ENCODE measurements at places on chromosomes 2 and 18.

DNA sequence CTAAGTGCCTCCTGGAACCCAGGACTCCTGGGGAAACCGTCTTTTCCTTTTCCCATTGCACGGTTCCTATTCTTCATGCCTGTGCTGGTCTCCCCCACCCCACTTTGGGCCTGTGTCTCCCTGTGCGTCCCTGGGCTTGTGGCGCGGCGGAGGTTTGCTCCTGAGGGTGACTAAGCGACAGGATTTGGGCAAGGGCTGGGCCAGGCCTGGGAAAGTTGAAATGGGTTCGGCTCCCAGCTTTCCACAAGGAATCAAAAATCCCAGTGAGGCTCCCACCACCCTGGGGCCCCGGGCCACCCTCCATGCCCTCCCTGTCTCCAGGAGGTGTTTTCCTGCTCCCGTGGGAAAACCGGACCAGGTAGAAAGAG is 197.6 kb downstream of the NDUFA10 start:
- no peak for DNase-seq

- DNase-seq = no peak
Measured at GRCh38 chr18:3029215-3029952, 16.4 kb upstream of the LPIN2 start.

GRCh38 chr18:59575995-59576394 is 121.2 kb downstream of the CCBE1 start:
- no peak for DNase-seq

- no peak for DNase-seq
Measured at GRCh38 chr18:54247511-54248175, 21.7 kb upstream of the POLI start.

DNA sequence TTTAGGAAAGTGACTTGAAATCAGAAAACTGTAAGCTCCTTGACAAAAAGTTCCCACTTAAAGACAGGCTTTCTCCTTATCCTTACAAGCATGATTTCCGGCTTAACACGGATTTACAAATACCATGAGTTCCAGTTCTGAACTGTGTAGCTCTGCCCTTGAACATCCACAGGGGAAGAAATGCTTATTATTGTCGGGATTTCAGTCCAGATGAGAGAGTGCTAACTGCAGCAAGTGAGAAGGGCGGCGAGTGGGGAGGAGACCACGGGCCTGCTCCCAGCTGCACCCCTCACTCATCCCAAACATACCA is 73.1 kb downstream of the LRRC30 start:
- DNase-seq = no peak

DNA sequence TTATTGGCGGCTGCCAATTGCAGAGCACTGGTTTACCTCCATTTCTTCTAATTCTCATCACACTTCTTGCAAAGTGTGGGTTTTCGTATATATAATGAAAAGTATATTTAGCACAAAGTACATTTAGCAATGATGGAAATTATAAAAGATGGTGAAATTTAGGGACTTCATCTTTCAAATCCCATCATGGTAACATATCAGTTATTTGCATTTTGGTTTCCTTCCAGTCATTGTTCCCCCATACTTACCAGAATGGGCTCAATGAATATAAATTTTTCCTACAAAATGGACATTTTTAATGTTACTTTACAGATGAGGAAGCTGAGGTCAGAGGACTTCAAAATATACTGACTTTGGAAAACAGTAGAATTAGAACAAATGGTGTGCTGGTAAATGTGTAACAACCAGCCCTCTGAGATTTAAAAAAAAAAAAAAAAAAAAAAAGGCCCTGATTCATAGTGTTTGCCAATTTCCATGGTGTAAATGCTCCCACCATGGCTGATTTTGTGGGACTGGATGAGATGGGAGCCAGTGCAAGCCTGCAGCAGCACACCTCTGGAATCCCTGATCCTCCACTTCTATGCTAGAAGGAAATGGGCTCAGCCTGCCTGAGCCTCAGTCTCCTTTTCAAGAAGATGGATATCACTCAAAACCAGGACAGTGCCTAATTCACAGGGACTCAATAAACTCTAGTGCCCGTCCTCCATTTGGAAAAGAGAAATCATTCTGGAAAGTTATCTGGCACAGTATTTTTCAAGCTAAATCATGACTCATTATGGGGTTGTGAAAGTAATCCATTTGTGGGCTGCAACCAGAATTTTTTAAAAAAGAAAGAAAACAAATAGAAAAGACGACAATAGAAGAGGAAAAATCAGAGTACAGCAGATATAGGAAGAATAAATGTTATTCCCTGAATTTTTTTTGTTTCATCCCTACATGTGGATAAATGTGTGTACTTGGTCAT is 34.0 kb downstream of the LBH start:
- DNase-seq = no peak

GRCh38 chr2:184610891-184611290 is 12.6 kb downstream of the ZNF804A start:
- DNase-seq = no peak

GRCh38 chr2:191543708-191544107 is 134.2 kb upstream of the NABP1 start:
- DNase-seq = no peak

GRCh38 chr2:107812006-107812405 is 14.7 kb upstream of the RGPD4 start:
- DNase-seq = no peak
